Immature natural killer cell (primary cell): ENCODE measurements at places on chromosomes 7 and 10. TPM values are rescaled to one million over a fixed set of nuclear protein-coding genes. Genes with fewer than 3 reads are reported as not detected.

DNA sequence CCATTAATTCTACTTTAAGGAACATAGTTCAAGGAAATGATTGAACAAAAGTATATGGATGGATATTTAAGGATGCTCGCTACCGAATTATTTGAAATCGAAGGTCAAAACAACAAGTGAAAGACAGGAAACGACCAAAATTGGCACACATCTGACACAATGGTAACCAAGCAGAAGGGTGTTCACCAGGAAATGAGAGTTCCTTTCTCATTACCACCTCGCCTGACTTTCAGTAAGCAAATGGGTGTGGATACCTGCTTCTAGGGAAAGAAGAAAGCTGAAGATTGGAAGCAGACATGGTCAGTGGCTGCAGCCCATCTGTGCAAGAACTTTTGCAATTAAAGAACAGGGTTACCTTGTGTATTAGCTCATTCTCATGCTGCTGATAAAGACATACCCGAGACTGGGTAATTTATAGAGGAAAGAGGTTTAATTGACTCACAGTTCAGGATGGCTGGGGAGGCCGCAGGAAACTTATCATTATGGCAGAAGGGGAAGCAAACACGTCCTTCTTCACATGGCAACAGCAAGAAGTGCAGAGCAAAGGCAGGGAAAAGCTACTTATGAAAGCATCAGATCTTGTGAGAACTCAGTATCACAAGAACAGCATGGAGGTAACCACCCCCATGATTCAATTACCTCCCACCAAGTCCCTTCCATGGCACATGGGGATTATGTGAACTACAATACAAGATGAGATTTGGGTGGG is 6.2 kb upstream of the TMEM273 start:
- DNase-seq: peak; percentile 42

PRSS37 gene
- not detected for polyA plus RNA-seq

A1CF gene
- polyA plus RNA-seq: not detected

- no peak for DNase-seq
Observed at GRCh38 chr7:117273814-117274225, 49.0 kb downstream of the WNT2 start.

- DNase-seq: no peak
Observed at GRCh38 chr7:73426016-73426415, 7.6 kb upstream of the FZD9 start.
